ENCODE measurements at places on chromosomes 16 and 17. TPM values are rescaled to one million over a fixed set of nuclear protein-coding genes. Genes with fewer than 3 reads are reported as not detected.
A peak's percentile ranks its signal among the peaks of the same experiment; 100 is the strongest.

The MYL4 gene
- polyA plus RNA-seq: 3.6 TPM

The KCNH6 gene
- 2.5 TPM for polyA plus RNA-seq

The FBXO47 gene
- 0.10 TPM for polyA plus RNA-seq

The ZNF205 gene
- polyA plus RNA-seq: 20.2 TPM

The KRT33B gene
- not detected for polyA plus RNA-seq

The SEZ6L2 gene
- polyA plus RNA-seq: 13.6 TPM

The ATXN1L gene
- 33.7 TPM for polyA plus RNA-seq

The CETP gene
- polyA plus RNA-seq: 10.2 TPM

The KRTAP4-6 gene
- not detected for polyA plus RNA-seq

The ANKFY1 gene
- 45.4 TPM for polyA plus RNA-seq

- no peak for DNase-seq
Observed at GRCh38 chr16:64130140-64130539, 991.7 kb downstream of the CDH11 start.

DNA sequence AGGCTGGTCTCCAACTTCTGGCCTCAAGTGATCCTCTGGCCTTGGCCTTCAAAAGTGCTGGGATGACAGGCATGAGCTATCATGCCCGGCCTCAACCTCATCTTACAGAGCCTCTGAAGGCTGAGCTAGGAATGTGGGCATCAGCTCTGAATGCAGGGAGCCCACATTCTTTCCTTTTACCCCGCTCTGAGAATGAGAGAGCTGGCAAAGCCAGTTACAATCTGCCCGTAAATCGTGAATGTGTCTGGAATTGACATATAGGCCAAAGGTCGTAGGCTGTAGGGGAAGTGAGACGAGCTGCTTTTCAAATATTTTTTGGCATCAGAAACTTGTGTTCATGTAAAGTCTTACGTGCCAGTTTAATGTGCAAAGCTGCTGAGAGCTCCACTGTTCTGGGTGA, 4.5 kb downstream of the TMEM238L start:
- no peak for DNase-seq

DNA sequence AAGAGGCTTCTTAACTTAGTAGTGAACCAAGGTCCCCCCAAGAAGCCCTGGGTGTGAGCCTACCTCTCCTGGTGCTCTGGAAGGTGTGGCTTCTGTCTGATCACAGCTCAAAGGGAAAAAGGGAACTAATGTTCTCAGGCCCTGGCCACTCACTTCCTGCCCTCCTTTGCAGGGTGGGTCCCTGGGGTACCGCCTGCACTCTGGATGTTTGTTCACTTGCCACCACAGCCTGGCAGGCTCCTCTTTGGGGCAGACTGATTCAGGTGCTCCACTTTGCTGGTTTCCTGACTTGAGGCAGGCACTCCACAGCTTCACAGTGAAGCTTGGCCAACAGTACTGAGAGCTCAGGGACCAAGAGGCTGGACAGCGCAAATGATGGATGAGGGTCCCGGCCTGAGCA, 5.9 kb upstream of the MYO15A start:
- DNase-seq: no peak

DNA sequence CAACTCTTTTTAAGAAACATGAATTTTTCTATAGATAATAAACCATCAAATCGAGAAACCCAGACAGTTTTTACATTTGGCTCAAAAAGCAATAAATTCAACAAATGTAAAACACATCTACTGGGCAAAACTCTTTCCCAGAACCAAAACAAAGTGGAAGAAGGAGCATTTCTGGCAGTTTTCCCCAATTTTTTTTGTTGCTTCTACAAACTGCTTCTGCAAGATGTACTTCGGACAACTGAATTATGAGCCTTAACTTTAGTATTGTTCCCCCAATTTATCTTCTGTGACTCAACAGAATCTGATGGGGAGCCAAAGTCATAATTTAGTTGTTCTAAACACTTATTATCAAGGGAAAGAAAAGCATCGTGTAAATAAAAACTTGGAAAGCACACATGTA, 1047.2 kb downstream of the CDH11 start:
- DNase-seq: peak; percentile 20

GRCh38 chr16:84084570-84085270, 32.0 kb downstream of the MBTPS1 start:
- DNase-seq: peak; percentile 67

DNA sequence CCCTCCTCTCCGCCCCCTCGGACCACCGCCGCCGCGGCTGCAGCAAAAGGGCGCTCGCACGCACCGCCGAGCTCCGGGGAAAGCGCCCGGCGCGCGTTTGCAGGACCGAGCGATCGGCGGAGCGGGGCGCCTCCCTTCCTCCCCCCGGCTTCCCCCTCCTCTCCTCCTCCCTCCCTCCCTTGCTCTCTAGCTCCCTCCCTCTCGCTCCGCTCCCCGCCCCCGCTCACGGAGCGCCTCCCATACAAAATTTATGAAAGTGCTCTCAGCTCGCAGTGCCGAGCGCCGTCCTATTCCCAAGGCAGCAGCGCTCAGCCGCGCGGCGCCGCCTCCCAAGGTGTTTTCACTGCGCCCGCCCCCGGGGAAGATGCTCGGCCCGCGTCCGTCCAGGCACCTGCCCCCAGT, at the start of gene RTN4RL1:
Gene RTN4RL1 (minus strand): TSS at position 115 of the 402 bp plus-strand sequence. CDS start 469 bp downstream, outside the sequence.
- DNase-seq: peak; percentile 74

DNA sequence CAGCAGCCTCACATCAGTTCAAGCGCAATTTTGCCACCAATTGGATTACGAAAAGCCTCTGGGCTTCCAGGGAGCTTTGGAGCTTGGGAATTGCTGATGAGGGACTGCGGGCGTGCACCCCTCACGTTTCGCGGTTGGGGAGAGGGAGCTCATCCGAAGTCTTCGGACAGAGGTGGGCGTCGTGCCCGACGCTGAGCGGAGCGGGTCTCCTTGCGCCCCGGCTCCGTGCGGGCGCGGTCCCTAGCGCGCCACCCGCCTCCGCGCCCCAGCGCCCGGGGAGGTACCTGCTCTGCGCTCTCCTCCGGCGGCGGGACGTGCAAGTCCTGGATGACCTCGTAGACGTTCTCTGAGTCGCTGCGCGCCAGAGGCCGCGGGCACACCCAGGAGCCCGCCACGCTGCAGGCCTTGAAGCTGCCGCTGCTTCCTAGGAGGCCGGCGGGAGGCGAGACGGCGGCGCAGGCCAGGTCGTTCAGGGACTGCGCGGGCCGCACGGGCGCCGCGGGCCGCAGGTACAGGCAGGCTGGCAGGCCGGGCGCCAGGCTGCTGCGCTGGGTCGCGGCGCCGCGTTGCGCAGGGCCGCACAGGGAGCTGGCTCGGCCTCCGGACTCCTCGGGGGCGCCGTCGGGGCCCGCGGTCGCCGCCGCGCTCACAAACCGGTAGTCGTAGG, 3.2 kb downstream of the ARHGAP27 start:
- DNase-seq: no peak

DNA sequence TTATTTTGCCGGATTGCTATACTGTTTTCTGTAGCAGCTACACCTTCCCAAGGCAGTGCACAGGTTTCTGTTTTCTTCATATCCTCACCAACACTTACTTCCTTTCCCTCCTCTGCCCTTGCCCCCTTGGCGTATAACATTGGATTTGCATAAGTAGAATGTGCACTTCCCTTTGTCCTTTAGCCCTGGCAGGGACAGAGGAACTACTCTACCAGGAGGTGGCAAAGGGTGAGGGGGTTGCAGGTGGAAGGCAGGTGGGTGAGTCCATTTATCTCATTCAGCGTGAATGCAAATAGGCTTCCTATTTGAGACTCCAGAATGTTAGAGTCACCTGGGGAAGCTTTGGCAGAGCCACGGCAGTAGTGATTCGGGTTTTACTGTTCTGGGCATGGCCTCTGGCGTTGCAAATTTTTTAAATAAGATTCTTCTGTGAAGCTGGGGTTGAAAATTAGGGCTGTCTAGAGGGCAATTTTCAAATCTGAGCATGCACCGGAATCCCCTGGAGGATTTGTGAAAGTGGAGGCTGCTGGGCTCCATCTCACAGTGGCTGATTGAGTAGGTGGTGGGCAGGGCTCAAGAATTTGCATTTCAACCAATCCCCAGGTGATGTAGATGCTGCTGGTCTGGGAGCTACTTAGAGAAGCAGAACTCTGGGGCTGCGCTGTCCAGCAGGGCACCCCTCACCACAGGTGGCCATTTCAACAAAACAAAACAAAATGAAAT, 84.7 kb downstream of the PLCG2 start:
- DNase-seq: no peak

- DNase-seq: no peak
Observed at GRCh38 chr17:63447471-63448009, 1.4 kb upstream of the CYB561 start.

DNA sequence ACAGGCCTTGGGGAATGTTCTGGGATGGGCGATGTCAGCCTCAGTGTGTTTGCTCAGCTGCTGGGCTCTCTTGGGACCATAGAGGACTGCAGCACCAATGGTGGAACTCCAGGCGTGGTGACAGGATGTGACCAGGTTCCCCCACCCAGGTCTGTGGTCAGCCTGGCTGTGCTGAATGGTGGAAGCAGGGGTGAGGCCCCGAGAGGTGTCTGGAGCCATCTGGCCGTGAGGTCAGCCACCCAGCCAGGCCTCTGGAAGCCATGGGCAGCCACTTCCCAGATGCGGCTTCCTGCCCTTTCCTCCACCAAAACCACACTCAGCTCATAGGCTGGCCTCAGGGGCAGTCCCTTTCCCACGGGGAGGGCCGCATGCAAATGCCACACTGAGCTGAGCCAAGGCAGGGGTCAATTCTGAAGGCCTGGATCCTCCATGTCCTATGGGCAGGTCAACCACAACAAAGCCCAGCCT, 7.8 kb upstream of the MAPK7 start:
- DNase-seq: no peak

- DNase-seq: no peak
Observed at GRCh38 chr17:50818921-50819657, 16.3 kb upstream of the WFIKKN2 start.

DNA sequence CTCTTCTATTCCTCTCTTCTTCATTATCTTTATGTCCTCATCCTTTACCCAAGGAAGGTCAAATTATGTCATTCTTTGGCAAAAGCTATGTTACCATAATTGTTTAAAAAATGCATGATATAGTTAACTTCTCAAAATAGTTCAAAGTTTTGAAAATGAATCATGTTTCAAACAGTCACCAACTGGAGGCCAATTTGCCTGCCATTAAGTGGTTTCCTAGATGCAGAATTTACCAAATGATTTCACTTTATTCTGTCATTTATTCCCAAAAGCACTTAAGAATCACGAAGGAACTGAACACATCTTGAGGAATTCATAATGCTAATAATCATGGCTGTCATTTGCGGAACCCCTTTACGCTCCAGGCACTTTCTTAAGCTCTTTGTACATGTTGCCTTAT, 190.9 kb upstream of the CDH11 start:
- DNase-seq: no peak

DNA sequence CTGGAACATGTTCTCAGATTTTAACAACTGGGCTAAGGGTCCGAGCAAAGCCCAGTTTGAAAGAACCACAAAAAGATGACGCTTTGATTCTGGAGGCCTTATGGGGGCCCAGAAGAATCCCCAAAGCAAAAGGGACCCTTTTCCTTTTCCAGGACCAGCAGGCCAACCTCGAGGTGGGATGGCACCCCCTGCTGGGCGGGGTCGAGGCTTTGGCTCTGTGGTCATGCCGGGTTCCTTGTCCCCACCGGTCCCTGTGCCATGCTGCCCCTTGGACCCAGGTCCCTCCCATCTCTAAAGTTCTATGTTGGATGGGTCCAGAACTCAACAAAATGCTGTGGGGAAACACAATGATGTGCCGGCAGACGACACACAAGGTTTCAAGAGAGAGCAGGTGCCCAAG, 30.9 kb downstream of the TMEM204 start:
- DNase-seq: no peak

DNA sequence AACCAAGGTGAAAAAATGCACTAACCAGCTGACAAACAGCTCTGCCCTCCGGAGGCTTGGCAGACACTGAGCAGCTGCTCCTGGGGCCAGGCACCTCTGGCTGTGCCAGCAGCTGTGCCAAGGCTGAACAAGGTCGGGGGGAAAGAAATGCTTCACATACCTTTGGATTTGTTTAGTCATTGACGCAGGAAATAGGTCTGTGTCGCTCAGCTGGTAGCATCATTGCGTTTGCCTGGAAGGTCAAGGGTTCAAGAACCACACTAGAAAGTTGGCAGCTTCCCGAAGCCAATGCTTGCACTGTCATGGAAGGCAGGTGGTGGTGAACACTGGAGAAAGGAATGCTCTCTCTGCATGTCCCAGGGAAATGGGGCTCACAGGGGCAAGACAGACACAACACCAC, 63.5 kb downstream of the PCTP start:
- no peak for DNase-seq

- no peak for DNase-seq
Observed at GRCh38 chr16:87844120-87844733, 25.1 kb downstream of the SLC7A5 start.

DNA sequence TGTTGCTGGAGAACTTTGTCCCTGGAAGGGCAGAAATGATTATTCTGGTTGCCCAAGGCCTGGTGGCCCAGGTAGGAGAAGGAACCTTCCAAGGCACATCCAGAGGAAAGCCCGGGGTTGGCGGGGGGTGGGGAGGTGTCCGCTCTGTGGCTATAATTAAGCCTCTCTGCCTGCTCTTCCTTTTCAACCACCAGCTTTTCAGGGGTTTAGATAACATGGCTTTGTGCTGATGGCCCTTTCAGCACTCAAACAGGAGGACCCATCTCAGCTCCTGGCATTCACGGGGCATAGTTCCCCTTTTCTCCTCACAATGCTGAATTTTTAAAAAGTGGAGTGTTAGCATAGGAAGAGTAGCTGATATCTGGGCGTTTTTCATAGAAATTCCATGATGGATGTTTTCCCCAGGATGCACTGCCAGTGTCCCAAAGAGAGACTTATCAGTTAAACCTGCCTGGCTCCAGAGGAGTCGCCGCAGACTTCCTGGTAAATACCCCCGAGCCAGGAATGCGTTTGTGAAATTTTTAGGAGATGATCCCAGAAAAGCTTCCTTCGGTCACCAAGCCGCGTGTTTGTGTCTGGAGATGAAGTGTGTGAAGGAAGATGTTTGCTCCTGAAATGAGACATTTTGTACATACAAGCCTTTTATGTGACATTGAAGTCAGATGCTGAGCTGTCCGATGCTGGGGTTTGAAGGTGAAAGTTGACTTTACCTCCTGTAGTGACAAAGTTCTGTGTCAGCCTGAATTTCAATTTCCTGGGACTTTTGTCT, 188.5 kb downstream of the MSI2 start:
- no peak for DNase-seq

Data from renal pelvis (tissue), 12 donors.